ENCODE measurements at places on chromosomes 5 and 9.

DNA sequence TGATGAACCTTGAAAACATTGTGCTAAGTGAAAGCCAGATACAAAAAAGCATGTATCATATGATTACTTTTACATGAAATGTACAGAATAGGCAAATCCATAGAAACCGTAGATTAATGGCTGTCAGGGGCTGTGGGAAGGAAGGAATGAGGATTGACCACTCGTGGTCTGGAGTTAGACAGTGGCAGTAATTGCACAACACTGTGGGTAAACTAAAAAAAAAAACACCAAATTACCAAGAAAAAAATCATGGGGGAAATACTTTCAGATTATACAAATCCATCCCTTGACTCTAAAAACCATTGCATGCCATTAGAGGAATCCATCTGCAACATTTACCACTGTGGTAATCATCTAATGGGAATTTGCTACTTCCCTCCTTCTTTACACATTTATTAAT is 140.0 kb downstream of the SIL1 start:
- DNase-seq = no peak

- no peak for DNase-seq
Measured at GRCh38 chr5:28523888-28524635, 1485.7 kb upstream of the CDH9 start.

DNA sequence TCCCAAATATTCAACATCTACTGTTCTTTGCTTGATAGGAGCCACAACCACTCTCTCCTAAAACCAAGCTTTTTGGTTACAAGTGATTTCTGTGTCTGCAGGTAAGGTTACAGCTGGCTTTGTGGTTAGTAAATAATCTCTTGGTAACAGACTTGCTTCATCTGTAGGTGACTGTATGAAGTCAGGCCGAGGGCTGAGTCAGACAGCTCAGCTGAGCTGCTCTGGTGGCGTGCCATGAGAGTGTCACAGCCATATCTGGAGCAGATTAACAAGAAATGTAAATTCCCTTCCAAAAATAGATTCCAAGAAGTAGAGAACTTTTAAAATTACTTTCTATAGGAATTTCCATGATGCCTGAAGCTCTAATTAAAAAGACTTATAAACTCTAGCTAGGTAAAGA is 23.7 kb upstream of the TAS2R1 start:
- DNase-seq = no peak

DNA sequence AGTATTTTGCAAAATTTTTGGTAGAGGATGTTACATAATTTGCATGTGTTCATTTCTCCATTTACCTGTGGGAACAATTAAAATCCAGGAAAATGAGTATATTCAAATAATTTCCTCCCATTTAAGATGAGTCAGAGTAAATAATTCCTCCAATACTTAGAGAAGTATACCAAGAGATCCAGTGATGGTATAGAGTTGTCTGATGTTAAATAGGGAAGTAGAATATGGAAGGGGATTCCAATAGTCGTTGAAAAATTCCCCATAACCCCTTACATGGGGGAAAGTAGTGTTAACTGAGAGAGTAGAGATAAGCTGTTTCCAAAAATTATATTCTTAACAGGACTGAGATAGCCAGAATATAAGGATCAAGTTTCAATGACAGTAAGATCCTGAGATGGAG is 15.7 kb downstream of the CD274 start:
- no peak for DNase-seq

- DNase-seq = no peak
Measured at GRCh38 chr9:16954040-16954439, 83.6 kb upstream of the BNC2 start.

DNA sequence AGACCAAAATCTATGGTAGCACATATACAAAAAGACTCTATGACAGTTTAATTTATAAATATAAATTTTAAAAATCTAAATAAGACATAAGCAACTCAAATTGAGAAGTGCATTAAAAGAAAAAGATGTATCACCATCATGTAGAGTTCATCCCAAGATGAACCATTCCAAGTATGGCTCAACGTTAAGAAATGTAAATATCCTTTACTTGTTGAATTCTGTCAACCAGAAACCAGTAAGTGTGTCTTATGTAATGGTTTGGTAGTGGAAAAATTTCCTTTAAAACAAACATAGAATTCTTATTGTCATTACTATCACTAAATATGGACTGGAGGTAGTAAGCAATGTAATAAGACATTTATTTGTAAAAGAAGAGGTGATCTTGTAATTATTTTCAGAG is 87.3 kb downstream of the YIPF5 start:
- no peak for DNase-seq

DNA sequence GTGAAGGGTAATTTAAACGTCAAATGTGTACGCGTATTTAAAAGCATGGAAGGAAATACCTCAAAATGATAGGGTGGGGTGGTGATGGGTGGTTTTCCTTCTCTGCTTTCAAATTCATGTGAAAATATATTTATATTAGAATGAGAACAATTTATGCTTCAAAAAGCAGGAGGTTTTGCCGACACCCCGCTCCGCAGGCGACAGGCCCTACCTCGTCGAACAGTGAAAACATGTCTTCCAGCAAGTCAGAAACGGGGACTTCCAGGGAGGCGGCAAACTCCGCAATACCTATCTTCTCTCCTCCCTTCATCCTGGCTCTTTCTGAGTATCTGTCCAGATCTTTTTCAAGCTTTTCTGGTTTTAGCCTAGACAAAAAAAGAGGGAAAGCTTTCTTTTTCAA is 28.5 kb upstream of the SLC6A3 start:
- no peak for DNase-seq

DNA sequence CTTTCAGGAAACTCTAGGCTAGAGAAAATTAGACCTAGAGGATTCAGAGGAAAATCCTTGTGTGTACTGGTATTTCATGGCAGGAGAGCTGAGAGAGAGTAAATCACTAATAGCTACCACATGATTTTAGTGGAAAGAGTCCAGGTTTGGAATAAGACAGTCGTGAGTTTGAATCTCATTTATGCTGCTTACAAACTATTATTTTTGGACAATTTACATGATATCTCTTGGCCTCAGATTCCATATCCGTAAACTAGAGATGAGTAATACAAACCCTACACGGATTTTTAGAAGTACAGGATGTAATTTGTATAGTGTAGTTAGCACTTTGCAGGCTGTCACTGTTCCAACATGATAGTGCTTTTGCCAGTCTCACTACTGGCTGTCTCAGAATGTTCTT is 2.7 kb downstream of the IL31RA start:
- no peak for DNase-seq

- DNase-seq = no peak
Measured at GRCh38 chr5:68292316-68292715, 76.8 kb downstream of the PIK3R1 start.

- no peak for DNase-seq
Measured at GRCh38 chr5:127969651-127970050, 113.9 kb upstream of the SLC12A2 start.

- no peak for DNase-seq
Measured at GRCh38 chr5:146732962-146733361, 145.6 kb downstream of the PPP2R2B start.

- DNase-seq = no peak
Measured at GRCh38 chr9:115262477-115262876, 144.5 kb upstream of the TNC start.

DNA sequence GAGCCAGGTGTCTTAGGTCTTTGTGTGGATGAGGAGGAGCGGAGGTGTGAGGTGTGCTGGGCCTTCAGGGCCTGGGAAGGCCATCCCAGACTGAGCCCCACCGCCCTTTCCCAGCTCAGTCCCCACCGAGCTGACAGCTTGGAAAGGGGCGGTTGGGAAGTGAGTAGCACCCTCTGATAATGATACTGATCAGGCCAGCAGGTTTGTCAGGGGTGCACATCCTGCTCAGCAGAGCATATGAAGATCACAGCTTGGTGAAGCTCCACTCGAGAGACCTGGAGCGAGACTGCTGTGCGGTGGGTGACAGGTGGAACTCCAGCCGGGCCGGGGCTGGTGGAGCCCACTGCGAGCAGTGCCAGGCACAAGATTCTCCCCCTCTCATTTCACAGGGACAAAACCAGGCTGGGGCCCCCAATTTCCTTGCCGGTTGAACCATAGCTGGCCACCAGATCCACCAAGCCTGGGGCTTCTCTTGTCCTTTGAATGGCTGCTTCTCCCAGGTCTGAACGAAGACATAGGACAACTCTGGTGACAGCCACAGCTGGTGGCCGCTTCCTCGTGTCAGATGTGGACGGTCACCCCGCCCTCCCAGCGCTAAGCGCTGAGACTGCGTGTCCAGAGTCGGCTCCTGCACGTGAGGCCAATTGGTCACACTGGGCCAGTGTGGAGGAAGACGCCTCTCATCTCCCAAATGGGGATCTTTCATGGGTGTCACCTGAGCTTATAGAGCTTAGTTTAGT is 8.3 kb downstream of the QRFP start:
- no peak for DNase-seq

DNA sequence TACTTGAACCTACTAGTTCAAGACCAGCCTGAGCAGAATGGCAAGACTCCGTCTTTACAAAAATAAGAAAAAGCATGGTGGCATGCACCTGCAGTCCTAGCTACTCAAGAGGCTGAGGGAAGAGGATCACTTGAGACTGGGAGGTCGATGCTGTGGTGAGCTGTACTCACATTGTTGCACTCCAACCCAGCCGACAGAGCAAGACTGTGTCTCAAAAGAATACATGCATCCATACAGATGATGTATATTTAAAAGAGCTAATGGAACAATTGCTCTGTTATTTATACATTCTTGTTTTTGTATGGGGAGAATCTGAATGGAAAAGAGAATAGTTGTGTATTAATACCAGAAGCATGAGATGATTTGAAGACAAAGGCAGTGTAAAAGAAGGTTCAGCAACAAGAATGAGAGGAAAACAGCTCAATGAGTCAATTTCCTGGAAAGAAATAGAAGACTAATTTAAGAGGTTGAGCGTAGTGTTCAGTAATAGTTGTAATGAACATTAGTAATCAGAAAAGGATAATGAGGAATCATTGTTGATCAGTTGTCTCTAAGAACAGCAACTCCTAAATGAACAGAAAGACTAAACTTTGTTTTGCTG is 1.9 kb upstream of the LRRC70 start:
- DNase-seq = no peak

DNA sequence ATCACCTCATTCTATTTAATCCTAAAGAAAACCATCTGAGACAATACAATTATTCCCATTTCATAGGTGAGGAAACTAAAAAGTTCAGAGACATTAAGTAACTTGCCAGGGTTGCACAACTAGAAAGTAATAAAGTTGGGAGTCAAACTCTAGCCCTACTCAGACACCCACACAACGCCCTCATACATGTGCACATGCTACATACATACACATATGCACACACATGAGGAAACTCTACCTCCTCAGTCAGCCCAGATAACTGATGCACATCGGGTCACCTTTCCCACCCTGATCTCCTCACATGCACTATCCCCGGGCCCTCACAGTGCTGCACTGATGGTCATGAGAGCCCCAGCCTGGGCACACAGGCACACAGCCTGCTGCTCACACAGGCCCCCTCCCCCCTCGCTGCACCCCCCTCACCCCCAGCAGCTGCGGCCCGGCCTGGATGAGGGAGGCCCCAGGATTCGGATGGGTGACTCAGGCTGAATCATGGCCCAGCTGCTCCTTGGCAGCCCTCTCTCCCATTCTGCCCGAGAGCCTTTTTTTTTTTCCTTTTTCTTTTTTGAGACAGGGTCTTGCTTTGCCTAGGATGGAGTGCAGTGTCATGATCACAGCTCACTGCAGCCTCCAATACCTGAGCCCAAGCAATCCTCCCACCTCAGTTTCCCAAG is 5.0 kb upstream of the GPRIN1 start:
- DNase-seq = no peak

DNA sequence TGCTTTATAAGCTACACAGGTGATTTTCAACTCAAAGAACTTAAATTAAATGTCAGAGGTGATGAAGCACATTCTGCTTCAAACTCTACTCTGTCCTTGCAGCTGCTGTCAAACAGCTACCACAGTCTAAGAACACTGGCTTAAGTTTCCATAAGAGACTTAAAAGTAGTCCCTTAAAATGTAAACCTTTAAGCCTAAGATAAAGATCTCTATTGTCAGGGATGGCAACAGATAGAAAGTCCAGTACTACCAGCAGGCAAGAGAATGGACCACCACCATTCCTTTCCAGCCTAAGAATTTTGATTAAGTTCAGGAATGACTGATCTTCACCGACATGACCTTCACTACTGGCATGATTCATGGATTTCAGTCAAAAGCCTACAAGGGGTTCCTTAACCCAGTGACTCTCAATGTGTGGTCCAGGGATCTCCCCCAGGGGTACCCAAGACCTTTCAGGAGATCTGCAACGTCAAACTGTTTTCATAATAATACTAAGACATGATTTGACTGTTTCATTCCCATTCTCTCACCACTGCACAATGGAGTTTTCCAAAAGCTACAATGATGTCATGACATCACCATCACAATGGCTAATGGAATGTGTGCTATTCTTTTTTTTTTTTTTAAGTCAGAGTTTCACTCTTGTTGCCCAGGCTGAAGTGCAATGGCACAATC is 41.1 kb upstream of the PLPP6 start:
- no peak for DNase-seq

DNA sequence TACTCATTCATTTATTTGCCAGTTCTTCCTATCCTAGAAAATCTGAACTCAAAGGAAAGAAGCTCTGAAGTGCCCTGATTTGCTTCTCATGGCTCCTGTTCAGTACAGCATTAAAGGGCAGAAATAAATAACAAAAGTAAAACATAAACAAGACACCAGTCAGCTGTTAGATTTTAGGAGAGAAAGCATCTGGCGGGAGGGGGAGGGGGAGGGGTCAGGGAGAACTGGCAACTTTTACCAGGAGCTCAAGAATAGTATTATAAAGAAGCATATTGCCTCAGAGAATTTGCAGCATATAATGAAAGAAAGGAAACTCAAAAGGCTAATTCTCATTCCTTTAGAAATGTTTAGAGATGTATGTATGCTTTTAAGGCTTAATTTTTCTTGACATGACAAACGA is 68.1 kb downstream of the SEMA6A start:
- no peak for DNase-seq

GRCh38 chr9:117561761-117562160 is 142.4 kb upstream of the TLR4 start:
- DNase-seq = no peak

- no peak for DNase-seq
Measured at GRCh38 chr5:15790446-15791018, 290.6 kb downstream of the FBXL7 start.

DNA sequence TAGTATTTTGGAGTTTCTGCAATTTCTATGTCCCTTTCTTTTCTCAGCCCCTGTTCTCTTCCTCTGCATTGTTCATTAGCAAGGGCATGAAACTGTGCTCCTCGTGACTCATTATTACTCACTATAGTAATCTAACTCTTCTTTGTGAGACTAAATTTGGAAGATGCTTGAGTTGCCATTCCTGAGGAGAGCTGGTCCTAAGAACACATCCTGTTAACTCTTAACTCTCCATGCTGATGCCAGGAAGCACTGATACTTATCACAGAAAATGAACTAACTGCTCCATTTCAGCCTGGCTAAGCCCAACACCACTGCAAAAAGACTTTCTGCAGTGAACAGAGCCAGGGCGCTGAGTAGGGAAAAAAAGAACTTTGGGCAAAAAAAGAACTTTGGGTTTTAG is 10.6 kb upstream of the CSNK1A1 start:
- no peak for DNase-seq

GRCh38 chr5:39631958-39632357 is 207.2 kb upstream of the DAB2 start:
- DNase-seq = no peak

GRCh38 chr9:138024131-138024530 is 146.5 kb downstream of the CACNA1B start:
- DNase-seq = no peak

GRCh38 chr9:18233311-18233710 is 240.6 kb upstream of the ADAMTSL1 start:
- no peak for DNase-seq
